ENCODE measurements at places on chromosomes 2 and 18.

- DNase-seq, result no peak
These were observed 11.3 kb downstream of the STK17B start for GRCh38 chr2:196160101-196160500.

- DNase-seq, result no peak
These were observed 726.4 kb upstream of the SOX11 start for GRCh38 chr2:4965556-4966320.

GRCh38 chr2:212037062-212037461 lies 501.5 kb downstream of the ERBB4 start:
- no peak for DNase-seq

DNA sequence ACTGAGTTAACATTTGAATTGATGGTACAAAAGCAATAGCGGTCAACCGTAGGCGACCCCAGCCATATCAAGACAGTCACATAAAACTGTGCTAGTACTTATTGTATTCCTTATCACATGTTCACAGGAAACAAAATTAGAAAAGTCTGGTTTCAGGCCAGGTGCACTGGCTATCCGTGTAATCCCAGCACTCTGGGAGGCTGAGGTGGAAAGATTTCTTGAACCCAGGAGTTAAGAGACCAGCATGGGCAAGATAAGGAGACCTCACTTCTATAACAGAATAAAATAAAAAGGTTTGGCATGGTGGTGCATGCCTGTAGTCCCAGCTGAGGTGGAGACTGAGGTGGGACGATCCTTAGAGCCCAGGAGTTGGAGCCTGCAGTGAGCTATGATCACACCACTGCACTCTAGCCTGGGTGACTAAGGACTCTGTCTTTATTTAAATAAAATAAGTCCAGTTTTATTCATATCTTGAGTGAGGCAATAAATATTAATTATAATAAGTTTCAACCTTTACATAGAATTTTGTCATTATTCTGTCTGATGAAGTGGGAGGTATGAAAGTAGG lies 84.1 kb upstream of the RGPD4 start:
- no peak for DNase-seq

GRCh38 chr2:48414980-48415835 lies 114.7 kb upstream of the STON1 start:
- DNase-seq, result no peak

GRCh38 chr18:64090876-64091275 lies 58.0 kb downstream of the LINC00305 start:
- DNase-seq, result no peak

Measured in right forelimb (tissue), 1 donor.